ENCODE measurements at places on chromosomes 3 and 15. TPM values are rescaled to one million over a fixed set of nuclear protein-coding genes. Genes with fewer than 3 reads are reported as not detected.

The MYLK gene
- 9.7 TPM for total RNA-seq

The GASK1A gene
- total RNA-seq = 3.2 TPM

DNA sequence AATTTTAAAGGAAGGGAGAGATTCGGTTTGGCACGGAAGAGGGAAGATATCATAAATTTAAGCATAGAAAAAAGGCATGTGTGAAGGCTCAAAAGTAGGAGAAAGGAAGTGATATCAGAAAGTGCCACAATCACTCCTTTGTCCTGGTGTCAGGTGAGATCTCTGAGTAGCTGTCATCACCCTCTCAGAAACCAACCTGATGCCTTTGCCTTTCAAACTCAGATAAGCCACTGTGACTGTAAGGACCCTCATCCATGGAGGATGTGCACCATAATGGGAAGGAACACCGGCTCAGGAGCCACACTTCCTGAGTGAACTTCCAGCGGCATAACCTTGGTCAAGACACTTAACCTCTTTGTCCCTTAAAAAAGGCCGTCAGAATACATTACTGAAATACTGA lies 318.7 kb upstream of the SEMA6D start:
- DNase-seq = no peak

The SNTN gene
- total RNA-seq = not detected

DNA sequence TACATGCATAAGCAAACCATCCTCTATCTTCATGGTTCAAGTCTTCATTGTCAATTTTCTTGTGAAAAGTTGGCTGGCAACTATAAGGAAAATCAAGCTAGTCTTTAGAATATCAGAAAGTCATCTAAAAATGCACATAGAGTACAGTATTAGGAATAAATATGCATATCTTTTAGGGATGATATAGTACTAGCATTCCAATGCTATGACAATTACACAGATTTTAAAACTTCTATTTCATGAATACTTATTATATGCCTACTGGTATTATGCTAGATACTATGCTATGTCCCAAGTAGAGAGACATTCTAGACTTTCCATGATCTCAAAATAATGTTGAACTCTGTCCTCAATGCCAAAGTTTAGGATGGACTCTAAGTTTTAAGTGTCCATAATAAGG lies 81.3 kb upstream of the NAALADL2 start:
- DNase-seq = no peak

DNA sequence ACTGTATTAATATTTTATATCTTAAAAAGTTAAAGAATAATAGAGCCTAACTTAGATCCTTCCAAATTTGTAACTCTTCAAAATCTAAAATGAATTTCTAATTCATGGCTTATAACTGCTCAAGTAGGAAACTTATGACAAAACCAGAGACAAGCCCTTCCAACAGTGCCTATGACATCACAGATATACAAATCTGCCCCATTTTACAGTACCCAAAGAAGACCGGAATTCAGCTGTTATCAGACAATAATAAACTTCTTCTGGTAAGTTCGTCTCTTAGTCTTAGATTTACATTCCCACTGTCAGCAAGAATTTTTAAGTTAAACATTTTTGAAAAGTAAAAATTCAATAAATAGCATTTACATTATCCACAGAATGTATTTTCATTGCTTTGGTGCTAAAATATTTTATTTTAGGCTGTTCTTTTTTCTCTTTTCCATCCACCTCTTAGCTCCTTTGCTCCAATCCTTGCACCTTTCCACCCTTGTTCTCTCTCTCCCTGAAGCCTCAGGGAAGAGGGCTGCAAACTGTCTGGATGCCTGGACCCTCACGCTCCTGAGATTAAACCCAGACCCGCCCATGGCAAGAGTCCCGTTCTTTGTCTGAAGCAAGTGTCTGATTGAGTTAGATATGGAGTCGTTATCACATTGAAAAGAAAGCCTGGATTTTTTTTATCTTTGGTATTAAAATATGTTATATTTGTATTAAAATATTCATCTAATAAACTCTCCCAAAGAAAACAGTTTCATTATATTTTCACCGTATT lies 312.7 kb downstream of the ZBTB20 start:
- DNase-seq = no peak

The P2RY14 gene
- 3.2 TPM for total RNA-seq

DNA sequence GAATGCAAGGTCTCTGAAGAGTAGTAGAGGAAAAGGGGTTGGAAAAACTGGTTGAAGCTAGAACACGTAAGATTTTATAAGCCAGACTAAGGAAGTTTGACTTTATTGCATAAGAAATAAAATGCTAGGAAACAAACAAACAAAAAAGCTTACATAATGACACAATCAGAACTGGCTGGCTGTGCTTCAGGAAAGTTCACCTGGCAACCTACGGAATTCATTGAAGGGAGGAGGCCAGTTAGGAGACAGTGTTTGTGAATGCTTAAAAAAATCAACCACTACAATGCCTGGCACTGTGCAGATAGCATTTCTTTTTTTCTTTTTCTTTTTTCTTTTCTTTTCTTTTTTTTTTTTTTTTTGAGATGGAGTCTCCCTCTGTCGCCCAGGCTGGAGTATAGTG lies 1.9 kb upstream of the ICE2 start:
- DNase-seq = no peak

- DNase-seq = no peak
Measured at GRCh38 chr3:147393261-147393942, 12.9 kb downstream of the ZIC4 start.

The IL17RE gene
- total RNA-seq = 71.1 TPM

GRCh38 chr3:46628901-46629369 lies 16.6 kb downstream of the FAM240A start:
- no peak for DNase-seq

GRCh38 chr15:92903966-92904721 lies 4.0 kb downstream of the CHD2 start:
- peak; percentile 100 for DNase-seq

Data from lower leg skin (tissue), 4 donors.